Ovary (tissue), 10 donors: ENCODE measurements at places on chromosomes 4 and X. TPM values are rescaled to one million over a fixed set of nuclear protein-coding genes. Genes with fewer than 3 reads are reported as not detected.

DNA sequence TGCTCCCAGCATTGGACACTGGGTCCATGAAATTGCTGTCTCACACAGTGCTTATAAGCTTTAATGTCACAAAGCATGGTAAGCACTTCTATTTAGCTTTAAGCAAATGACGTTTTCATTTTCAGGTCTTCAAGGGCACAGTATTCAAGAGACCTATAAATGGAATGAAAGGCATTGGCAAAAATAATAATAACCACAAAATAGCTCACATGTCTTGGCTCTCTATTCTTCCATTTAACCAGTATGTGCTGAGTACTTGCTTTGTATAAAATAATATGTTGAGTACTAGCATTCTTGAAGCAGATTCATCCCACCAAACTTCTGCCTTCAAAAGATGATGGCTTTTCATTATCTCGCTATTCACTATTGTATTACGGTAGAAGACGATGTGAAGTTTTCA is 203.0 kb downstream of the ADAMTS3 start:
- no peak for DNase-seq

DNA sequence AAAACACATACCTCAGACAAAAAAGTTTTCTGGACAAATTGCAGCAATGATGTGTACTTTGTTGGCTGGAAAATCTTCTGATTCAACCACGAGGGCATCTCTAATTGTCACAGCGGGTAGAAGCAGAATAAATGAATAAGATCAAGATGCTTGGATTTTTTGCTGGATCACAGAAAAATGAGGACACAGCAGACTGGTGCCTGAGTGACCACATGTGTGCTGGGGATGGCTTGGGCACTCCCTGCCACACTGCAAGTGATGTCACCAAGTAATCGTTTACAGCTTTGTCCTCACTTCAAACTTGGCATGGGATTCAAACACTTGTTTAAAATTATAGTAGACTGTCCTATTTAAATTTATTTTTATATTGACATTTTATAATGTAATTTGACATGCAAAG is 557.0 kb downstream of the SPRY1 start:
- DNase-seq = no peak

DNA sequence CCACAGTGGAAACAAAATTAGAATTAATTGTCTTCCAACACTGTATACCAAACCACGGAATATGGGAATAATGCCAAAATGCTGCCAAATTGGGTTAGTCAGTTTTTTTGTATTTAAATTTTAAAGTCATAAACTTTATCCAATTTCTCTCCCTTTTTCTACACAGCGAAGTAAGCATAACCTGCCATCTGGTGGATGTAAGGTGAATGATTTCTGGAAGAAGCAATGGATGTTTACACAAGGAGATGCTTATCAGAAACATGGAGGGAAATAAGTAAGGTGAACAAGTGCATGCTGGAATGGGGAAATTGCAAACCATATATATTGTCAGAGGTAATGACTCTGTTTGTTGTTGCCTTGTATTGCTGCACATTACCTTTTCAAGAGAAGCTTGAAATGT is 691.9 kb downstream of the TECRL start:
- no peak for DNase-seq

GRCh38 chr4:139144911-139145551 is 32.0 kb downstream of the ELF2 start:
- no peak for DNase-seq

DNA sequence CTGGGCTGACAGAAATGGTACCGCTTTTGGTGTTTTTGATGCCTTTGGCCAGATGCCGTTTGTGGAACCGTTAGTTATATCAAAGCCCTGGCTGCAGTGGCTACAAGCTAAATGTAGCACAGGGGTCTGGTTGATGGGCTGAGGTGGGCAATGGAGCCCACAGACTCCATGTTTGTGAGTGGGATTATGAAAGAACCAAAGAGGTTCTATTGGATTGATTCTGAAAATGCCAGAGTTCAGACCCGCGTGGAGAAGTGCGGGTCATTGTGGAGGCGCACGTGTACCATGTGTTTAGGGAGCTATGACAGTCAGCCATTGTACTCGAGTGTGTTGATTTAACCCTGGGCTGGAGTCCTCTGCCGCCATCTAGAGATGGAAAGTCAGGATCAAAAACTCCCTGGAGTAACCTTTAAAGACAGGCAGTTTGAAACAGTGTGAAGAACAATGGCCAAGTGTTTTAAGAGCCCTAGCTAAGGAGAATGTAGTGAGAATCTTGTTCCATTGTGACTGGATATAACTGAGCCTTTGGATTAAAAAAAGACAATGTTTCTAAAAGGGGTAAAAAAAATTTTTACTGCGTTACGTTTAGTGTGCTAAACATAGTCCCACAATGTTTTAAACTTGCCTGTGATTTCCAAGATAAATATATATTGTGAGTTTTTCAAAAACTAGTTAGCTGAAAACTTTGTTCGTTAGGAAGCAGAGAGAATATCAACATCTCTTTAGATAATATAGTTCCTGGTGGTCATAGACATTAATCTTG is 12.7 kb downstream of the ART3 start:
- DNase-seq = no peak

DNA sequence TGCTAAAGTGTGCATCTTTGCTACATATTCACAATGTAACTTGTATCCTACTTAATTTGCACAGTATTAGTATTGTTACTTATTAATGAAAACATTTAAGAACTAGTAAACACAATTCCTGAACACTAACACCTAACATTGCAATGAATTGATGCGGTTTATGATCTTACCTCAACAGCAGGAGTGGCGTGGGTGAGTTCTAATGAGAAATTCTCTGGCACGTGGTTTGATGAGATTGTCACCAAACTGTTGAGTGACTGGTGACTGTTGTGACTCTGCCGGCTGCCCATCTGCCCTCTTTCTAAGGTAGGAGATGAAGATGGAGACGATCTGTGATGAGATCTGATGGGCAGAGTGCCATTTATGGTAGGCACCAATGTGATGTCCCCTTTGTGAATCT is 2.9 kb downstream of the PCDH18 start:
- DNase-seq = no peak

DNA sequence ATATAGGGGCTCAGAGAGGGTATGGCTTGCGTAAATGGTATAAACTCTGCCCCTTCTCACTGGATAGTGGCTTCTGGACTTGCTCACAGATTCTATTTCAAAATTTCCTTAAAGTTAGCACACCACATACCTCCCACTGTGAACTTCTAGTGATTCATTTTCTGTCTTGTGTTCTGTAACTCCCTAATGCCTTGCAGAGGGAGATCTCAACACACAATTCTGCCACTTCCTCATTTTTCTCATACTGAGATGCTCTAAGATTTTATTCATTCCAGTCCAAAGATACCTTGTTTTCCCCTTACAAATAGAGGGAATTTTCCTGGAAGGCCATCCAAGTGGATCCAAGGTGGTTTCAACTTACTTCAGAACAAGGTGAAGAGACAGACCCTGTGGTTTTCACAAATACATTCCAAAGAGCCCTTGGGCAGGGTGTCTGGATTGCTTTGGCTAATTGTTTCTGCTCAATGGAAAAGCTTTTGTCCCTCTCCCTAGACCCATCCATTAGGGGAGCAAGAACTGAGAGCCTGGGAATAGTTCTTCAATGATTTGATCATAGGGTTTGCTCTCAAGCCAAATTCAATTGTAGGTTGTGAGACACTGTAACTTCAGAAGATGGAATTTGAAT is 52.1 kb upstream of the CAPN6 start:
- no peak for DNase-seq

GRCh38 chrX:110318664-110318968 is 731 bp upstream of the AMMECR1 start:
- no peak for DNase-seq

GRCh38 chr4:36310793-36311192 is 29.4 kb downstream of the DTHD1 start:
- no peak for DNase-seq

- DNase-seq = no peak
These were observed 9.1 kb upstream of the MAGED4B start for GRCh38 chrX:52078131-52078530.

DNA sequence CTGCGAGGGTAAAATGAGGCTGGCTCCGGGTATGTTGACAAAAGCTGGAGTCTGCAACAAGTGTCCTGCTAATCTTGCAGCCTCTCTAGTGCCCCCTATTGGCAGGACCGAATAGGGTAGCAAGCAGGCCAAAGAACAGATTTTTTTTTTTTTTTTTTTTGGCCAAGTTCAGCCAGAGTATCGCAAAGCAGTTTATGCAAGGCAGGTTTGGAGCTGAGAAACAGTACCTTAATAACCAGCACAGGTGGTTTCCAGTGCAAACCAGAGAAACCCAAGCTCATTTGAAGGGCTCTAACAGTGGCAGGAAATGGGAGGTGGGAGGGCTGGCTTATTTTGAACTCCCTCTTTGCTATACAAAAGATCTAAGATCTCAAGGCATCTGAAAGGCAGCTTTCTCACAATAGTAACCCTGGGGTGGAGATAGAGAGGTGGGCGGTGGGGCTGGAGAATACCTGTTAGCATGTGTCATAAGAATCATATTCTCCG is 38.2 kb upstream of the OCIAD2 start:
- no peak for DNase-seq

GRCh38 chr4:147345662-147346061 is 135.2 kb upstream of the EDNRA start:
- DNase-seq = no peak

DNA sequence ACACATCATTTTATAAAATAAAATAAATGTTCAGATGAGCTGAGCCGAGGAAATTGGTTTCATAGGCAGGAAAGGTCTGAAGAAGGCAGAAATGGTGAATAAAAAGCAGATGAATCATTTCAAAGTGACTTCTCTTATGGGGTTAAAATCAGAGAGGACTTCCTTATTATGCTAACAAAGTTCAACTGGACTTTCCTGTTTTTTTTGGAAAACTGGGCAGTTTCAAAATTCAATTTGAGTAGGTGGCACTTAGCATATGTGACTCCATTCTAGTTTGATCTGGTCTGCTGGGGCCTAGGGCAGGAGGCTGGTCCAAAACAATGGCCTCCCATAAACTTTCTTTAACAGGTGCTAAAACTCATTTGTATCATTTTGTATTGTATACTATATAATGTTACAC is 1794.9 kb upstream of the TENM3 start:
- DNase-seq = no peak

DNA sequence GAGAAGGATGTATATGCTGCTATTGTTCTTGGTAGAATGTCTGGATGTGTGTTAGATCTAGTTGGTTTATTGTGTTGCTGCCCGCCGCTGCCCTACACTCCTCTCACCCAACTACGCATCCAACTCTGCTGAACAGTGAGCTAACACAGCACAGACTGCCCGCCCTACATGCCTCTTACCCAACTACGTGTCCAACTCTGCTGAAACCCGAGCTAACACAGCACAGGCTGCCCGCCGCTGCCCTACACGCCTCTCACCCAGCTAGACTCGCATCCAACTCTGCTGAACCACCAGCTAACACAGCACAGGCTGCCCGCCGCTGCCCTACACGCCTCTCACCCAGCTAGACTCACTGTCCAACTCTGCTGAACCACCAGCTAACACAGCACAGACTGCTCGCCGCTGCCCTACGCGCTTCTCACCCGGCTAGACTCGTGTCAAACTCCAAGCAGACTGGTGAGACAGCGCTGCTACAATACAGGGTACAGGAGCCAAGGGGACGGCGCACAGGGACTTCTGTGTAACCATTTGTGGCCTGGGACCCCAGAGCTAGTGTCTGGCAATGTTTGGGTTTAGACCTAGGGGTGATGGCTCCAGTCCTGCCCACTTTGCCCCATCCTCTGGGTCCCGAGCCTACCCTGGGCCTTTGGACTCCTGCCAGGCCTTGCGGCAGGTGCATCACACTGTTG is 11.6 kb upstream of the CTBP1 start:
- no peak for DNase-seq

DNA sequence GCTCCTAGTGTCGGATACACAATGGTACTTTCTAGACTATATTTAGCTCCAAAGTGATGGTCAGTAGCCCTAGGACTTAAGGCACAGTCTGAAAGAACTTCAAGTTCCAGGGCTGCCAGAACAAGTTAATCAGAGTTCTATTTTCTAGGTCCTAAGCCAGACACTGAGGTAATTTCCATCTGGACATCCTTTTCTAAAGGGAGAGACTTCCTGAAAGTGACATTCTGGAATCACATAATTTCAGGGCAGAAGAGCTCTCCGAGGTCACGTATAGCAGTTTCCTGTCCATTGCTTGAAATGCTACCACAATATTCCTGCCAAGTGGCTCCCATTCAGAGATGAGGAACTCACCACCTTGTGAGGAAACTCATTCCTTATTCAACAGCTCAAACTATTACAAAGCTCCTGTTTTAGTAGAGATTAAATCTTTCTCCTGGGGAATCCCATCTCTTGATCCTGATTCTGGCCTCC is 117.9 kb downstream of the COL25A1 start:
- no peak for DNase-seq

- DNase-seq = peak; percentile 62
These were observed 46.3 kb downstream of the RASSF6 start for GRCh38 chr4:73573794-73574528.

SMR3B gene
- polyA plus RNA-seq = not detected

BEX2 gene
- 79.4 TPM for polyA plus RNA-seq

PCDH11X gene
- 4.5 TPM for polyA plus RNA-seq

BBS7 gene
- 12.3 TPM for polyA plus RNA-seq

GATA1 gene
- 0.08 TPM for polyA plus RNA-seq

F9 gene
- polyA plus RNA-seq = not detected

PNMA6A gene
- polyA plus RNA-seq = 4.3 TPM
